ENCODE measurements at places on chromosomes 12 and 14.

- no peak for DNase-seq
These were observed 8.0 kb downstream of the RAN start for GRCh38 chr12:130879781-130880389.

DNA sequence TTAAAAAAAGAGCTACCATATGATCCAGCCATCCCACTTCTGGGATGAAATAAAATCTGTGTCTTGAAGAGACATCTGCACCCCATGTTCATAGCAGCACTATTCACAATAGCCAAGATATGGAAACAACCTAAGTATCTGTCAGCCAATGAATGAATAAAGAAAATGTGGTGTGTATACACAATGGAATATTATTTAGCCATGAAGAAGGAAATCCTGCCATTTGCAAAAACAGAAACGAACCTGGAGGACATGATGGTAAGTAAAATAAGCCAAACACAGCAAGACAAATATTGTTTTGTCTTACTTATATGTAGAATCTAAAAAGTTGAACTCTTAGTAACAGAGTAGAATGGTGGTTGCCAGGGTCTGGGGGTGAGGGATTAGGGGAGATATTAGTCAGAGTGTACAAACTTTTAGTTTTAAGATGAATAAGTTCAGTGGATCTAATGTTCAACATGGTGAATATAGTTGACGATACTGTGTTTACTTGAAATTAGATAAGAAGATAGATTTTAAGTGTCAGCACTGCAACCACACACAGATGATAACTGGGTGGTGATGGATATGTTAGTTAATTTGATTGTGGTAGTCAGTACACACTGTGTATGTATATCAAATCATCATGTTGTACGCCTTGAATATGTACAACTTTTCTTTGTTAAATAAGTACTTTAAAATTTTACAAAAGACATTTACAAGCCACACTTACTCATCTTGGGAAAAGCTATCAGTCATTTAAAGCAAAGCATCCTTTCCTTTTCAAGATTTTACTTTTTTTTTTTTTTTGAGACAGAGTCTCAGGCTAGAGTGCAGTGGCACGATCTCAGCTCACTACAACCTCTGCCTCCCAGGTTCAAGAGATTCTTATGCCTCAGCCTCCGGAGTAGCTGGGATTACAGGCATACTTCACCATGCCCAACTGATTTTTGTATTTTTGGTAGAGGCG lies 89.9 kb downstream of the BICD1 start:
- DNase-seq, result no peak

GRCh38 chr14:32366986-32367385 lies 37.9 kb downstream of the AKAP6 start:
- no peak for DNase-seq

DNA sequence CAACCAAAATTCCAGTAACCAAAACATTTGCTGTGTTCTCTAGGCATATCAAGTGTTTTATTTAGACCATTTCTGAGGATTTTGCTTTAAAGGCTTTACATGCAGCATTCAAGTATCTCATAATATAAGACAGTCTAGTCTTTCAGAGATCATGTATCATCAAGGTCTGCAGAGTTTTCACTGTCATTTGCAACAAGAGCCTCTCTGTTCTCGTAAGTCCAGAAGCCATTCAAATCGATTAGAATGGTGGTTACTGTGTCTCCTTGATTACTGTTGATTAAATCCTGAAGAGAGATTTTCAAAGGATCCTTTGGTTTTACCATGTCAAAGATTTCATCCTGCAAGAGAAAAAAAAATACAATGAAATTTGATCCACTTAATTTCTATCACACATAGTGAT lies 36.3 kb downstream of the PPP2R3C start:
- no peak for DNase-seq

GRCh38 chr12:114163771-114164170 lies 197.6 kb upstream of the RBM19 start:
- no peak for DNase-seq

- no peak for DNase-seq
These were observed 14.9 kb upstream of the SERPINA6 start for GRCh38 chr14:94338023-94338422.

- DNase-seq, result no peak
These were observed 149.4 kb upstream of the PLEKHG7 start for GRCh38 chr12:92553389-92553788.

DNA sequence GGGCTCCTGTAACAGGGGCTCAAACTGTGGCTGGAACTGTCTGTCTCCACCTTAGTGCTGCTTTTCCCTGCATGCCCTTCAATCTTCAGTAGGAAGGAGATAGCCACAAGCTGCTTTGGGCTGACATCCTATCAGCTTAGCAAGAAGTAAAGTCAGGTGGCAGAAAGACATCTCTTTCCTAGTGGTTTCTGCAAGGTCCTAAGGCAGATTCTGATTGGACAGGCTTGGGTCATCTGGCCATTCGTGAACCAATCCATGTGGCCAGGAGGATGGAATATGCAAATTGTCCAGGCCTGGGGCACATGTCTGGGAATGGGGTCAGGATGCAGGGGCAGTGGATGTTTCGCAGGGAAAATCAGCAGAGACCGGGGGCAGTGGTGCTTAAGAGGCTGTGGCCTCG lies 5.2 kb downstream of the RITA1 start:
- DNase-seq, result no peak

- no peak for DNase-seq
These were observed 425.3 kb downstream of the ZFP36L1 start for GRCh38 chr14:68367536-68367935.

DNA sequence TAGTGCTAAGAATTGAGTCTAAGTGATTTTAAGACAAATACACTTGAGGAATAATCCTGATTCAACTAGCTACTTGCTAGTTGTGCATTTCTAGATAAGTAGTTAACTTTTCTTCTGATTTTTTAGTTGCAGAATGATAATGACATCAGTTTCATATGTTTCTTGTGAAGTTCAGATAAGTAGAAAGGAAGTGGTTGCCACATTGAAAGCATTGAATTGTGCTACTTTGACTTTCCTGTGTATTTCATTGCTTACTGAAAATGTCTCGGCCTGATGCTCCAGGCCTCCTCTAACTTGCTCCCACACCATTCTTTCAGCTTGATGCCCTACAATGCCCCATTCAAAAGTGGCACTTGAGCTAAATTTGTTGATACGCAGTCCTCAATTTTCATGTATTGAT lies 980.0 kb downstream of the TMTC2 start:
- DNase-seq, result no peak

- DNase-seq, result no peak
These were observed 15.9 kb downstream of the ETNK1 start for GRCh38 chr12:22640851-22641250.

DNA sequence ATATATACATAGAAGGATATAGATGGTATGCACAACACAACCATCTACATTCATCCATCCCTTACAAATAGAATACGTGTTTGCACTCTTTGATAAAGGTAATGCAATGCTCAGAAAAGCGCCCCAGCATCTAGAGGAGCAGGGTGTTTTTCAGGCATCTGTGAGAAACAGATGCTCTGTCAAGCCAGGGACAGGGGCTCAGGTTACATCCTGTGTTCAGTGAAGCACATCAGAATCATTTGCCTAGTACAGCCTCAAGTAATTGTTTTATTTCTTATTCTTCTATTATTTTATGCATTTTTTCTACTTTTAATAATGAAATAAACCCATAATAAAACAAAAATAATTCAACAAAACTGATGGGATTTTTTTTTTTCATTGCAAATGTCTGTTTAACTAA lies 50.5 kb upstream of the HIF1A start:
- no peak for DNase-seq

DNA sequence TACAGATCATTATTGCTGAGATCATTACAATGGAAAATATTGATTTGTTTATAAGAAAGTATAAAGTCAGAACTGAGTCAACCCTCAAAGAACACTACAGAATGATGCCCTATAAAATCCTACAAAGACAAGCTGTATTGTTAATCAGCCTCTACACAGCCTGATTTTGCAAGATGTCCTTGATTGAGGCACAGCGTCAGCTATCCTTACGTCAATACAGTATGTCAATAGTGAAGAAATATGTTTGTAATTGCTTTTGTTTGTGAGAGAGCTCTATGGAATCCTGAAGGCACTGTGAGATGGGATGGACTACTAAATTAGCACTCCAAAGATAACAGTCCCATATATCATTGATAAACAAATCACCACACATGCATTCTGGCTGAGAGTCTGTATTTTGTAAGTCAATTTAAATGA lies 70.7 kb downstream of the RASSF9 start:
- no peak for DNase-seq

DNA sequence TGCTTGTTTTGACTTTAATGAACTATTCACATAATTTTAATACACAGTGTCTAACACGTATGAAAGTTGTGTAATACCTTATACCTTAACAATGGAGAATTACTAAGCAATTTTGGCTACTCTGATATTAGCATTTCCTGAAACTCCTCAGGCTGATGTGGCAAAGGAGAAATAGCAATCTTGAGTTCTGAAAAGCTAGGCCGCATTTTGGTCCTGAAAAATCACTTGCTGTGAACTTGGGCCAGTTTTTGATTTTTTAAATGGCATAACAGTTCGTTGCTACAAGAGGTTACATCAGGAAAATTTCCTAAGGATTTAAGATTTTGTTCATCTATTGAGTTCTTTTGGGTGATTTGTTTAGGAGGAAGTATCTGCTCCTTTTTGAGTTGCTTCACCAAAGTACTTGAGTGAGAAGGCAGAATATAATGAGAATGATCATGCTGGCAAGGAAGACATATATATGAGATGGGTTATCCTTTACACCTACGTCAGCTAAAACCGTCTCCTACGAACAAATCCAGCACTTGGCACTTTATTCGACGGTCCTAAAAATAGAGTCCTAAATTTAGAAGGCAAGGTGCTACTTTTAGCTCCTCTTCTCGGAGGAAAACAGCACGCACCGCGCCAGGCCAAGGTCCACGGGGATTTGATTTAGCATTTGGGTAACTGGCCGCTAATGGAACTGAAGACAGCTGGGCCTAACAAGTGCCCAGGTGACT lies 32.2 kb downstream of the MIA2 start:
- no peak for DNase-seq

DNA sequence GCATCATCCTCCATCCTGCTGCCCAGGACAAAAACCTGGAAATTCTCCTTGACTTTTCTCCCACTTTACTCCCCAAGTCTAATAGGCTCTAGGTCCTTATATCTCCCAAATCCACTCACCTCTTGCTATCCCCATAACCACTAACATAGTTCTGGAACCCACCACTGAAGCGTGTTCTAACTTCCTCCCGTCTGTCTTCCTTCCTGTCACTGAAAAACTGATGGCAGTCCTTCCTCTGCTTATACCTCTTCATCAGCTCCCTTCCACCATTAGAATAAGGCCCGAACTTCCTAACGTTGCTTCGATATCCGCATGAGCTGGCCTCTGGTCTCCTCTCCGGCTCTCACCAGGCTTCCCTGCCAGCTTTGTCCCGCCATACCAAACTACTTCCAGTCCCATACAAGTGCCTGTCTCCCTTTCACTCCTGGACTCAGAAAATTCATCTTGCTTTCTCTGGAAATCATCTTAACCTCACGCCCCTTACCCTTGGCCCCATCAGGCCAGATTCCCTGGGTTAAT lies 63.0 kb upstream of the BCL2L14 start:
- no peak for DNase-seq

GRCh38 chr12:1147821-1148220 lies 156.8 kb downstream of the ERC1 start:
- DNase-seq, result no peak

GRCh38 chr14:33062881-33063280 lies 124.2 kb downstream of the NPAS3 start:
- no peak for DNase-seq

DNA sequence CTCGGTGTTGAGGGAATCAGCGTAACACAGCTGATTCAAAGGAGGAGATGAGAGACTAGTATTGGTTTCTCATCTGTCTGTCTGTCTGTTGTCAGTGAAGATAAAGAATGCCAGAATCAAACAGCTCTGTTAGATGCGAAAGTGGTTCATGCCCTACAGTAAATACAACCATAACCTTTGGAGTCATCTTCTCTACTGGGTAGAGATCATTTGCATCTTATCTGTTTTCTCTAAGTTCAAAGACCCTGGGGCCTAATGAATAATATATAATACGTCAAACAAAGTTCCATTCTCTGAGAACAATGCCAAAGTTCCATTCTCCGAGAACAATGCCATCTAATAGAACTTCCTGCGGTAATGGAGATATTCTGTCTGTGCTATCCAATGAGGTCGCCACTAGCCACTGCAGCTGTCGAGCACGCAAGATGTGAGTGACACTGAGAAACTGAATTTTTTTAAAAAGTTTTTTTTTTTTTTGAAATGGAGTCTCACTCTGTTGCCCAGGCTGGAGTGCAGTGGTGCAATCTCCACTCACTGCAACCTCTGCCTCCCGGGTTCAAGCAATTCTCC lies 6.6 kb downstream of the IL31 start:
- DNase-seq, result no peak

DNA sequence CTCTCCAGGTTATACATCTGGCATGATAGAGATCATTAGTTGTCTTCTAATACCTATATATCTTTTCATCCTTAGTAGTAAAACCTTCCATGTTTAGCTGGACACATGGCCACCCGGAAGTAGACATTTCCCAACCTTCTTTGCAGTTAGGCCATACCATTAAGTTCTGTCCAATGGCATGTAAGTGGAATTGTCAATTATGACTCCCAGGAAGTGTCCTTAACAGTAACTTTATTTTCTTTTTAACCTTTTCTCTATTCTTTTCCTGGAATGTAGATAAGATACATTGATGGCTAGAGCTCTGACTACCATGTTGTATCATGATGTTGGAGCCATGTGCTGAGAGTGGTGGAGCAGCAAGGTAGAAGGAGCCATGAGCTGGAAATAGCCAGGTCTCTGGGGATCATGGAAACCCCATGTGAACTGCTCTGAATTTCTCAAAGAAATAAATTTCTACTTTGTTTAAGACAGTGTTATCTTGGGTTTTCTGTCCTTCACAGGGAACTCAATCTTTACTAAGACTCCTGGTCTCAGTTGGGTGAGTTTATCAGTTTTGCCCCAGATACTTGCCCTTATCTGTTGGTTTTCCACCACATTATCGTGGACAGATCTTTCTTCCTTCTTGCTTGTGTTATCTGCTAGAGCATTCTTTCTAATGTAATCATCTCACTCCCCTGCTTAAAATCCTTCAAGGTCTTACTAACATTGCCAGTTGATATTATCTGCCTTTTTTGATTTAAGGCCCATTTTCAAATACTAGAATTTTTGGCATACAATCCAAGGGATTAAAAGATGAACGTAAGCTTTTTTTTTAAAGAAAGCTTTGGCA lies 5.1 kb upstream of the LTA4H start:
- DNase-seq, result no peak

DNA sequence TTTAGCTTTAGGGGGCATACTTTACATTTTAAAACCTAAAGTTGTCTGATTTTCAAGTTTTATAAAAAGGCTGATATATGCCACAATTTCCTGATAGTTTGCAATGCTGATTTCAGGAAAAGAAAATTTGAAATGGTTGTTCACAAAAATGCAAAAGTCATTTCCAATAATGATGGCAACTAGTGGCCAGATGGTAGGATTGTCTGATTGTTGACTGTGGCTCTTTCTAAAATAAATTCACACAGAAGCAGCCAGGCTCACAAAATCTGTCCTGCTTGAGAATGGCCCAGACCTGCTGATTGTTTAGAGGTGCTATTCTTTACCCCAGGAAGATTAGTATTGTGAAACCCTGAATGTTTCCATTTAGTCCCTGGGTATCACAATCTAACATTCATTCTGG lies 220.3 kb downstream of the NELL2 start:
- no peak for DNase-seq

GRCh38 chr12:122159882-122160281 lies 14.1 kb downstream of the IL31 start:
- DNase-seq, result no peak

GRCh38 chr12:56999456-56999855 lies 6.9 kb downstream of the ZBTB39 start:
- DNase-seq, result no peak

- DNase-seq, result no peak
These were observed 1.5 kb upstream of the KRT5 start for GRCh38 chr12:52521568-52522266.
